ENCODE measurements at places on chromosomes 4 and X.
A peak's percentile ranks its signal among the peaks of the same experiment; 100 is the strongest.

DNA sequence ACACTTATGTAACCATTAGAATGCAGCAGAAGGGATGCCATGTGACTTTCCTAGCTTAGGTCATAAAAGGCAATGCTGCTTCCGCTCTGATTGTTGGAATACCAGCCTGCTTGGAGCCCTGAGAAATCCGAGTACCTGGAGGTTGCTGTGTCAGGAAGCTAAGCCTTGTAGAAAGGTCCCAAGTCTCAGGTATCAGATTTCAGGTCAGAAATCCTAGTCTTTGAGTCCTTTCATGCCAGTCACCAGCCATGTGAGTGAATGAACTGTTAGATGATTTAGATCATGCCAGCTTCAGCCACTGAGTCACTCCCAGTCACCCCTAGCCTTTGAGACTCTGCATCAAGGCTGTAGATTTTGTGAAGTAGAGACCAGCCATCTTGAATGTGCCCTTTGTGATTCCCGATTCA, 23.5 kb downstream of the RAP1GDS1 start:
- DNase-seq, result no peak

DNA sequence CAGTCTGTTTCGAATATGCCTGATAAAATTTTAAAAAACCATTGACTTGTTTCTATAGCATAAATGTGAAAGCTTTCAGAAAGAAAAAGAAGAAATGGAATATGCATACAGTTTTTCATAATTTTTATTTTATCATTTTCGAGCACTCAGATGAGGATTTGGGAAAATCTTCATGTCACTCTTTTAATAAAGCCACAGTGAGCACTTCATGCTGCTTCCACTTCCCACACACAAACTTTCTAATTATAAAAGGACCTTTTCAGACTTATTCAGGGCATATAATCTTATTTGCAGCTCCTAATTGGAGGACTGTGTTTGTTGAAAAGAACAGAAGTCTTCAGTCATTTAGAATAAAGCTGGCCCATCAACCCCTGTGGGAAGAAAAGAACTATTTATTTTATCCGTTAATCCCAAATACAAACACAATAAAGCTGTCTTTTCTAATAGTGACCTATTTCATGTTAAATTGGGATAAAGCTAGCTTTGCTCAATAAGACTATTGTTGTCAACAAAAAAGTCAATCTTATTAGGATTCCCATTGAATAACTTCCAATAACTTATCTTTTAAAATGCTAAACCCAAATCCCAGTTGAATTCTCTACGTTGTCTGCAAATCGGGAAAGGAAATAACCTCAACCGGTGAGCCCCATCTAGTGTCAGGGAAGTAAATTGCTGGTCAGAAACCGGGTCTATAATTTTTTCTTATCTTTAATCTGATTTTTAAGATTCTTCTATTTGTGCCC, 211.5 kb downstream of the PDGFRA start:
- peak; percentile 9 for DNase-seq

DNA sequence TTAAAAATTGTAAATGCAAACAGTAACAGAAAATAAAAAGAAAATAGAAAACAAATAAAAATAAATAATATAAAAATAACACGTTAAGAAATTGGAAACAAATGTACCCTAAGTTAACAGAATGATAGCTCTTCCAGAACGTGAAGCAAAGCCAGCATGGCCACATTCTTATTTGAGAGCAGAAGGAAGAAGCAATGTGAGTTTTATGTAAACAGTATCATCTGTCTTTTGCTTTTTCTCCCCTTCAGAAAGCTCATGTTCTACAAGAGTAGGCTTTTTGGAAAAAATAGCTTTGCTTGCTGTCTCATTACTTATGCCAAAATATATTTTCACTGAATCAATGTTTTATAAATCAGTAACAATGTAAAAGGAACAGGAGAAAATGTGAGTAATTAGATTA, 18.7 kb downstream of the NPY2R start:
- no peak for DNase-seq

GRCh38 chr4:79247695-79248394, 78.0 kb downstream of the NAA11 start:
- no peak for DNase-seq

DNA sequence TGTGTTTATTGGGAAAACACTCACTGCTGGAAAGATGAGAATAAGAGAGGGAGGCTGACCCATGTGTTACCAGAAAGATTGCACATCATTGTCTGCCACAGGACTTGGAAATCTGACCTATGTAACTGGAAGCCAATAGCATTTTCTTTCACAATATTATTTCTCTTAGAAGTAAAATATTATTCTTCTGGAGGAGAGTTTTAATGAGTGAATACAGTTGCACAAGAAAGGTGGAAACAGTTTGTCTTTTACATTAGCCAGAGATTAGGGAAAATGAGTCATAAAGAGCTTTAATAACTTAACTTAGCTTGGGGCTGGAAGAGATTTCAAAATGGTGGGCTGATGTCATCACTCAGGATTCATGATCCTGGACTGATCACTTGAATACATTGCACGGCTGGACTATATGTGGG, 31.5 kb upstream of the LNX1 start:
- no peak for DNase-seq

DNA sequence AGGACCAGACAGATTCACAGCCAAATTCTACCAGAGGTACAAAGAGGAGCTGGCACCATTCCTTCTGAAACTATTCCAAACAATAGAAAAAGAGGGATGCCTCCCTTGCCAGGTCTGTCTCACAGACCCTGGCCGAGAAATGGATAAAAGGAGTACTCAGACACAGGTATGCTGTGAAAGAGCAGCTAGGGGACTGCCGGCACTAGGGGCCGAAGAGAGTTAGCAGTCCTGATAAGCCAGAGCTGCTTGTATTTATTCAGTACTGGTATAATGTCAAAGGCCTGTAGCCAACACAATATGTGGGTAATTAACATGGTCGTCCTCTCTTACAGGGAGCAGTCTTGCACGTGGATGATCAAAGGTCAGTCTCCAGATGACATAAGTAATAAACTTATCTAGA, 1042.1 kb upstream of the LCORL start:
- no peak for DNase-seq

GRCh38 chrX:17030092-17030491, 83.6 kb downstream of the REPS2 start:
- DNase-seq, result no peak

GRCh38 chr4:68180849-68181526, 51.3 kb upstream of the TMPRSS11F start:
- no peak for DNase-seq

DNA sequence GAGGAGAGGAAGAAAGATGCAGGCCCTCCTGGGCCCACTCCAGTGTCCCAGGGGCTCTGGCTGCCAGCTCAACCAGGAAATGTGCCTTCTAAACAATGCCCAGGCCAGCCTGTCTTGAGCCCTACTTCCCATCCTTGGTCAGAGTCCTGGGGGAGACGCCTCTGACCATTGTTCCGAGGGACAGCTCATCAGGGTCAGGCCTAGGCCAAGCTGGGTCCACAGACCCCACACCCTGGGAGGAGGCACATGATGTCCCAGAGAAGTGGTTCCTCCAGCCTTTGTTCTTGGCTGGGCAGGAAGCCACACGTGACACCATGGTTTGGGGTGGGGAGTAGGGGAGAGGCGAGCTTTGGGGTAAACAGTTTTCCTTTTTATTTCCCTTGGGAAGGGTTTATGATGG, 102.5 kb downstream of the EFNB1 start:
- no peak for DNase-seq

- no peak for DNase-seq
Measured at GRCh38 chr4:25182937-25183336, 22.7 kb upstream of the SEPSECS start.

DNA sequence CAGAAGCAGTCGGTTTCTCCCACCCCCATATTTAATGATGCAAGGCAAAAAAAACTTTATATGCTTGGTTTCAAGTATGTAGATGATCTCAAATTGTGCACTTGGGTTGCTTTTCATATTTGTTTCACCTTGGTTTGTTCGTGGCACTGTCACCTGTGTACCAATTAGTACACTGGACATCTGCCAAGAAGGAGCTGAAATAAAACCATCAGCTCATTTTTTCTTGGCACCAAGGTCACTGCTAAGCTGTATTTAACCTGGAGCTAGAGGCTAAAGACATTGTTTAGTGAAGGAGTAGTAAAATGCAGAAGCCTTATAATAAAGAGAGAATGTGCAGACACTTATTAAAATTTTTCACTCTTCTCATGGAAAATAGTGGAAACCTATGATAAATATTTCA, 430.8 kb downstream of the ARHGAP24 start:
- DNase-seq, result no peak

DNA sequence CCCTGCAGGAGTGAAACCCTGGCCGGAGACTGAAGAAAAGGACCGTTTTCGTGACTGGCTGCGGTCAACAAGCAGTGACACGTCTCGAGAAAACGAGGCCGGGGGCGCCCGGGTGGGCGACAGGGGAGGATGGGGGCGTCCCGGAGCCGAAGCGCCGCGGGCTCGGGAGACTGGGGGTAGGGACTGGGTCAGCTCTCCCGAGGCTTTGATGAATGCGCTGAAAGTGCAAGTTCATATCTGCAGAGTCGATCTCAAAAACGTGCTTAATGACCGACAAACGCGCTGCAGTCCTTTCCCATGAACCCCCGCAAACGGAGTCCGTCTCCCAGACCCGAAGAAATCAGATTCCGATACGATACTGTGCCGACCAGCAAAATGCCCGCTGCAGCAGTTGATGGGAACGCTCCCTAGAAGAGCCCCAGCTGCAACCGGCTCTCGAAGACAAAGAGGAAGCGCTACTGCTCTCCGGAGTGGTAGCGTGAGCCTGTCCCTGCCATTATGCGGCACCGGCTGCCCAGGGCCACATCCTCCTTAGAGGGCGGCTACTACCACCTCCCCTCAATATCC, 806 bp upstream of the CD99L2 start:
- DNase-seq, result peak; percentile 60

DNA sequence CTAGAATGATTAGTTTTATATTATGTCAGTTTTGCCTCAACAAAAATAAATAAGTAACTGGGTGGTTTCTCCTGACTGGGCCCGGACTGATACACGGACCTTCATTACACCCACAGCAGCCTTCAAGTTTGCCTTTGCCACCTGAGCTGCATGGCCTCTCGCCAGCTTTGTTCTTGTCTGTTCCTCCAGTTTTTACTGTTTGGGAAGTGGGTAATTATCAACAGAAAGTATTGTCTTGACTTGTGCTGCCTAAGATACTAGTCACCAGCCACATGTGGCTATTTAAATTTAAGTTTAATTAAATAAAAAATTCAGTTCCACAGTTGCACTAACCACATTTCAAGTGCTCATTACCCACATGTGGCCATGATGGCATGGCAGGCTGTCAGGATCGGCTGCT, 74.7 kb upstream of the INTU start:
- no peak for DNase-seq

DNA sequence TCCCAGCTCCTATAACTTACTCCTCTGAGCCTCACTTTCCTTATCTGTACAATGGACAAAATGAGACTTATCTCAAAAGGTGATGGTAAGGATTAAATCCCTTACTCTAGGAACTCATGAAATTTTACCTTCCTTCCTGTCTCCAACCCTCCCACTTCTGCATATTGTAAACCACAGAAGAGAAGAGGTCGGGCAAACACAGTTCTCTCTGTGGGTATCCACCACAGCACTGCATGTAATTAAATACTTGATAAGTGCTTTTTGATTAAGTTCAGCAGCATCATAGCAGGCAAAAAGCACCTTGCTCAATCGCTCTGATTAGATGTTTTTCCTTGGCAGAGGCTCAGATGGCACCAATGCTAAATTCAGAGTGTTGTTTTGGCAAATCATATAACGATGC, 17.3 kb upstream of the TMEM192 start:
- no peak for DNase-seq

- DNase-seq, result no peak
Measured at GRCh38 chrX:63434206-63434605, 83.1 kb upstream of the SPIN4 start.

- no peak for DNase-seq
Measured at GRCh38 chr4:121198251-121198650, 34.1 kb upstream of the TNIP3 start.

Measured in NAMALWA (cell line).